Stimulated activated CD4-positive, alpha-beta T cell treated with anti-CD3 and anti-CD28 coated beads, Interleukin-1b, Interleukin-23, amount 100 ng/mL, for 1 hour (primary cell): ENCODE measurements at places on chromosomes 7 and 10.

DNA sequence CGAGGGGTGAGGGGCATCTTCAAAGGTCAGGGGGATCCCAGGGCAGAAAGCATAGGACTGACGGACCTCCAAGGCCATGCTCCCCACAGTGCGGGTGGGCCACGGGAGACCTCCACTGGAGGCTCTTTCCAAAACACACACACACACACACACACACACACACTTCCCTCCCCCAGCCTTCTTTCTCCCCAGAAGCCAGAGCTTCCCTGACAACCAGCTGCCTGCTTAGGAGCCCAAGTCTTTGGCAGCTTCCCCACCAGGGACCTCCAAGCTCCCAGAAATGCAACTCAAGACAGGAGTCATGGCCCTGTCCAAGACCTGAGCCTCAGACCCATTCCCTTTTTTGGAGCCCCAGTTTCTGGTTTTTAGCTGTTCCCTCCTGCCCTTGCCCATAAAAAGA, 710 bp upstream of the C10orf105 start:
- no peak for DNase-seq

- DNase-seq: no peak
These were observed 137.3 kb upstream of the ZMIZ1 start for GRCh38 chr10:78931321-78932053.

GRCh38 chr7:155188357-155188756, 109.3 kb upstream of the INSIG1 start:
- no peak for DNase-seq

DNA sequence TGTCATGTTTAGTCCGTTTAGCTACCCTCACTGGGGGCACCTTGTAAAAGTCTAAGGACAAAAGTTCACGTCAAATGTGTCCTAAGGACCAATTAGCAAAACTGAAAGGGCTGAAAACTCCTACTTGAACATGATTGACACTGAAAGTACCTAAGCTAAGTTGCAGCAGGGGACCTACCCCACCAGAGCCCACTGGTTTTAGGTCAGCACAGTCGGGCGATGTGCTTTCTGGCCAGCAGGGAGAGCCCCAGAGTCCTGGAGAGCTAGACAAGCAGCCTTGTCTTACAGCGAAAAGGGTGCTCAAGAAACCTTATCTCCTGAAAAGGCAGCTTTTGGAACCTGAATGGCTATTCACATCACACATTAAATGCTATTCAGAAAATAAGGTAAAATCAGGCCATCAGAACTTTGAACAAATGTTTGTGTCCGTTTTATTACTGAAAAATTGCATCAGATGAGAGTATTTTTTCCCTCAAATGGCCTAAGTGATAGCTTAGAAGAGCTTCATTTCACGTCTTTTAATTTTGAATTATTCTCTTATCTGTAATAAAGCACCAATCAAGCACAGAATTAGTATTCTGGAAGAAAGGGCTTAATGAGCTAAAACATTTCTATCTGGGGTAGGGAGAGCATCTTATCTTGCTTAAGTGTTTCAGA, 52.2 kb upstream of the MKI67 start:
- peak; percentile 8 for DNase-seq

GRCh38 chr7:137873524-137873923, 26.8 kb upstream of the DGKI start:
- DNase-seq: no peak

GRCh38 chr7:139698844-139699243, 79.0 kb downstream of the HIPK2 start:
- DNase-seq: no peak

DNA sequence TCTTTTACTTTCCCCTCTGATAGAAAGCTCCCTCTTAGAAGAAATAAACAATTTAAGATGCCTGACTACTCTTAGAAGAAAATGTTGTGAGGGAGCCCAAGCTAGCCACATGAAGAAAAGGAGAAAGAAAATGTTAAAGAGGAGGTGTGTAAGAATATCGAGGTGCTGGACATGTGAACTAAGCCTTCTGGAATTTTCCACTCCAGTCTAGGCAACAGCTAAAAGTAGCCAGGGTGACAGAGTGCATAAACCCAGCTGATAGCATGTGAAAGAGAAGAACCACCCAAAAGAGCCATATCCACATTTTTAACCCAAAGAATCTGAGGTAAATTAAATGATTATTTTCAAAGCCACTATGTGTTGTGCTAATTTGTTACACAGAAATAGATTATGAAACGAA, 1690.6 kb upstream of the LRRTM3 start:
- DNase-seq: no peak

- no peak for DNase-seq
These were observed 8.2 kb upstream of the CLEC2L start for GRCh38 chr7:139515266-139515665.
